Fibroblast of the aortic adventitia (primary cell): ENCODE measurements at places on chromosomes 2 and 18. TPM values are rescaled to one million over a fixed set of nuclear protein-coding genes. Genes with fewer than 3 reads are reported as not detected.

Gene CHRND
- not detected in 2 replicates for total RNA-seq

Gene MERTK
- 0.65 and 2.4 TPM in 2 replicates for total RNA-seq

Gene COLEC12
- total RNA-seq: 63.9 and 109 TPM in 2 replicates

Gene TTN
- 0.16 and 5.5 TPM in 2 replicates for total RNA-seq

Gene RGPD4
- 0.16 TPM in 1 of 2 replicates, not detected in the other for total RNA-seq

Gene EPB41L3
- total RNA-seq: 28.0 and 37.3 TPM in 2 replicates

Gene SCYGR4
- total RNA-seq: not detected in 2 replicates

Gene RAB6D
- under 0.01 TPM in 1 of 2 replicates, not detected in the other for total RNA-seq
